ENCODE measurements at places on chromosomes 7 and 10.

- no peak for DNase-seq
Measured at GRCh38 chr7:41886262-41886900, 183.5 kb upstream of the INHBA start.

DNA sequence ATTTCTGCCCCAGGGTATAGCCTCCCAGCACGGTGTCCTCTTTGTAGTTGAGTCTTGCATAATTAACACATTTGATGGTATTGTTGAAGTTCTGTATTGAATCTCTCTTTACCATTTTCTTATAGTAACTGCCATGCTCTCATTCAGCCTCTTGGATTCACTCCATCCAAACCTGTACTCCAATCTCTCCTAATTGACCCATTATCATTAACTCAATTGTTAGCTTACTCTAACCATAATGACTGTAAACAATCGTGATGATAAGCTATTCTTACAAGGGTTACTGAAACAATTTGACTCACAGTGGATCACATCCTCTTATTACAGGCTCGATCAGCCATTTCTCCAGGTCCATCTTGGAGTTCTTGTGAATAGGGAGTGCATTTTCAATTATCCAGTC lies 191.9 kb upstream of the AGK start:
- peak; percentile 22 for DNase-seq

DNA sequence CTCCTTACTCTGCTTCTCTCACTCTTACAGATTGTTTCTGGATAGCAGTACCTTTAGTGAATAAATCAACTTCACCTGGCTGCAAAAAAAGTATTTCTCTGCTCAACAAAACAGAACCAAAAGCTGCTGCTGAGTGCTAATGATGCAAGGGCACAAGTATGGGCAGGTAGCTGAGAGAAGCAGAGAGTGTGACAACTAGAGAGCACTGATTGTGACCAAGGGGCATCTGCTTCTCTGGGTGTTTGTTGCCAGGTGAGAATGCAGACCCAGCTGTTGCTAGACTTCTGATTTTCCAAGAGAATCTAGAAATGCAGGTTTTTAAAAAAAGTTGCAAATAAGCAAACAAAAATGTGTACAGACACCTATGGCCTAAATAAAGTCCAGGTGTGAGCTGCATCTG lies 25.3 kb upstream of the PPIF start:
- peak; percentile 13 for DNase-seq

DNA sequence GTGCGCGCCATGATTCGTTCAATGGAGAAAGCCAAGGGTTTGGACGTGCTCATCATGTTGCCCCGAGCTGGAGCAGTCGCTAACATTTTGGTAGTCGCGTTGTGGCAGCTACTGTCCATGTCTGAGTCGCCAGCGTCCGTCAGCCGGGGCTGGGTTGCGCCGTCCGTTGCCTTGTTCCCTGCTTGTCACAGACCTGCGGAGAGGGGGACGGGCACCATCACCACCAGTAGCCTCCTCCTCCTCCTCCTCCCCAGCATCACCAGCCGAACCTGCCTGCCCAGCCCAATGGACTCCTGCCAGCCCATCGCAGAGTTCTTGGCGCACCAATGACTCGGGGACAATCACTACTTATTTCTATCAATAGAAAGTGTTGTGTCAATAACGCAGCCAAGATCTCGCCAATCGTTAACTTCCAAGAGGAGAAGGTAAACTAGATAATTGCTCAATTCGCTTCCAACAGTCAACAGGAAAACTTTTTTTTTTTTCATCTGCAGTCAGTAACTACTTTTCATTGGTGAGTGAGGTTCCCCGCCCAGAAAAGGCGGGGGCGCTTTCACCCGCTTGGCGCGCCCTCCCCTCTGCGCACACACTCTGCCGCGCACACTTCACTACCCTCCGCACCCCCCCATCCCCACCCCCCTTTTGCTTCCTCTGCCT lies at the start of gene FEZF1:
TSS of gene FEZF1 (minus strand) at position 432 of the 657 bp plus-strand sequence. CDS start at position 119, 313 bp downstream.
- DNase-seq, result peak; percentile 67

DNA sequence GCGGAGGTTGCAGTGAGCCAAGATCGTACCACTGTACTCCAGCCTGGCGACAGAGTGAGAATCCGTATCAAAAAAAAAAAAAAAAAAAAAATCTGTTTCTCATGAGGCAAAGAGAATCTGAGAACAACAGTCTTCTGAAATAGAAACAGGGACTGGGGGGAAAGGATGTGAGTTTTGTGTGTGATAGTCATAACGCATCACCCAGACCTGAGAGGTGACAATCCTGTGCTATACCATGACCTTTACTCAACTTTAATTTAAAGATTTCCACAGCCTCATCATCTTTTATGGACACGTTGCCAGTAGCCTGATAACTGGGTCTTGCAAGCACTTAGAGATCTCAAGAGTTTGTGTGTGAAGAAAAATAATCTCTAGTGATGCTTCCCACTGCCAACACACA lies 2.3 kb downstream of the ATXN7L1 start:
- no peak for DNase-seq

GRCh38 chr10:80324086-80324485 lies 32.5 kb downstream of the DYDC1 start:
- DNase-seq, result no peak

DNA sequence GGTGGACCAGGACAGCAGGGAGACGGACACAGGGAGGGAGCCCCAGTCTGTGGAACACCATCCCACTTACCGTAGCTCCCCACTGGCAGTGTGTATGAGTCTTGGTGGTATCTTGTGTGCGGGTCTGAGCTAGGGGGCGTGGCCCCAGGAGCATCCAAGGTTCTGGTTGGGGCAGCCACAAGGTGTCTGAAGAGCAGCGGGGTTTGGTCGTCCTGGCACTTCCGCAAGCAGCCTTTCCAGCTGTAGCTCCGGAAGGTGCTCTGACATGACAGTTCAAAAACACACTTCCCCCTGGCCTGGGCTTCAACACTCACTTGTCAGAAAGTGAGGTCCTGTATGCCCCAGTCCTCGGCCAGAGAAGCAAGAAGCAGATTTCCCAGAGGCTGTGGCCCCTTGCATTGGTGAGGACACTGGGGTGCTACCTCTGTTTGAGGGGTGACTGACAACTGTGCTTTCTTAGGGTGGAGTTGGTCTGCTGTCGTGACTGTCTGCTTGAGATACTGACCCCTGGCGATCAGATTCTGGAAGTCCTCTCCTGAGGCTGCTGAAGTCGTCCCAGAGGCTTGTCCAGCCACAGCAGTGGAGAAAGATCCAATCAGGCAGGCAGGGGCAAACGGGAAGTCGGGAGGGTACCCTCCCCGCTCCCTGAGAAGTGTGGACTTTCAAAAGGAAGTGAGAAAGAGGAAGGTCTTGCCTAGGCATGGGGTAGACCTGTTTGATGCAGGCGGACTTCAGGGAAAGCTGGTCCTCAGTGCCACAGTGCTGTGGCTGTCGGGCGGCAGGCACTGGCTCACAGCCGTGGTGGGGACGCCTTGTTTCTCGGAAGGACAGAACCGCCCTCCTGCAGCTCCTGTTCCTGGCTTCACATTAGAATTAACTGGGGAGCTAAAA lies 51.4 kb upstream of the PFKFB3 start:
- no peak for DNase-seq

DNA sequence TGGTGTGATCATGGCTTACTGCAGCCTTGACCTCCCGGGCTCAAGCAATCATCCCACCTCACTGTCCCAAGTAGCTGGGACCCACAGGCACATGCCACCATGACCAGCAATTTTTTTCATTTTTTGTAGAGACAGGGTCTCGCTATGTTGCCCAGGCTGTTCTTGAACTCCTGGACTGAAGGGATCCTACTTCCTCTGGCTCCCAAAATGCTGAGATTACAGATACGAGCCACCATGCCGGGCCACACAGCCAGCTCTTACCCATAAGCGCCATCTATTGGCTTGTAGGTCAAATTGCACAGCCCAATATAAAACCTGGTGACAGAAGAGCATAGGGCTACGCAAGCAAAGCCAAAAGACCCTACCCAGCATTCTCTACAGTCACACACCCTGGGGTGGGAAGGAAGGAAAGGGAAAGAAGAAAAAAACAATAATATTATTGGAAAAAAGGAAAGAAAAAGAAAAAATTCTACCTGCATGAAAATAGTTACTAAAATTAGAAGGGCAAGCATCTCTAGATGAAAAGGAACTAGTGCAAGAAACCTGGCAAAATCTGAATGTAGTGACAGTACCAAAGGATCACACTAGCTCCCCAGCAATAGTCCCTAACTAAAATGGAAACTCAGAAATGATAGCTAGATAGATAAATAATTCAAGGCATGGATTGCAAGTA lies 29.4 kb upstream of the AMPH start:
- peak; percentile 54 for DNase-seq

DNA sequence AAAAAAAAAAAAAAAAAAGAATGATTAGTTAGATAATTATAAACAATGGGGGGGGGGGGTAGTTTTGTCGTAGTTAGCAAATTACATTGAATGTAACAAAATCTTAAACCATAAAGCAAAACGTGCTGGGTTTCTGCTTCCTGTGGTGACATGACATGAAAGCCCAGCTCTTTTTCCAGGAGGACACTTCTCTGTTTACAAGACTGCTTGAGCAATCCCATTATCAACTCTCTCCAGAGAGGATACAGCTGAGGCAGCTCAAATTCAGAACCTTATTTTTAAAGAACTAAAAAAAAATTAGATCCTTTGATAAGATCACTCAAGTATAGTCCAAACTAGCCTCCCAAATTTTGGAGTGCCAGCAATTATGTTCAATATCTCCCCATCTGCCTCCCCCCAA lies 58.6 kb downstream of the ADRB1 start:
- DNase-seq, result no peak

DNA sequence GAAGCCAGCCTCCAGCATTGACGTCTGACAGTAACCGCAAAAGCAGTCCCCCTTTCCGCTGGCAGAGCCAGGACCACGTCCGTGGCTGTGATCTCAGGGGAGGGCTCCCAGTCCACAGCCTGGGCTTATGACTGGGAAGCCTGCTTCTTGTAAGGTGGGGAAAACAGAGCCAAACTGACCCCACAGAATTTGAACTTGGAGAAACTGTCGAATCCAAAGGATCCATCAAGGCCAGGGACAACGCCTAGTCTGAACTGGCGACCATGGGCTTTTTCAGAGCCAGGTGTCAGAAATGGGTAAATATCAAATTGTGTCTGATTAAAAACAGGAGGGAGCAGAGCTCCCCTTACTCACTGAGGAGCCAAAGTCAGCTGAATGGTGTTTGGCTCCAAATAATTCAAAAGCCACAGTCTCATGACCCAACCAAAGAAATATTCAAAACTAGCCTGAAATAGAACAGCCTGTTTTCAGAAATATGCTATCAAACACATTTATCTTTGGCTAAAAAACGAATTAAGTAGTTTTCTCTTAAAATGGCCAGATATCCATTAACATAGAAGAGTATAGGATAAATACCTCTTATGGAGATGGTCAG lies 751.4 kb upstream of the GALNT17 start:
- no peak for DNase-seq

- DNase-seq, result no peak
Measured at GRCh38 chr7:151231080-151231479, 1.2 kb upstream of the CHPF2 start.

GRCh38 chr7:96400518-96400917 lies 78.6 kb upstream of the SLC25A13 start:
- DNase-seq, result no peak

- no peak for DNase-seq
Measured at GRCh38 chr10:7337431-7338171, 73.2 kb downstream of the SFMBT2 start.

DNA sequence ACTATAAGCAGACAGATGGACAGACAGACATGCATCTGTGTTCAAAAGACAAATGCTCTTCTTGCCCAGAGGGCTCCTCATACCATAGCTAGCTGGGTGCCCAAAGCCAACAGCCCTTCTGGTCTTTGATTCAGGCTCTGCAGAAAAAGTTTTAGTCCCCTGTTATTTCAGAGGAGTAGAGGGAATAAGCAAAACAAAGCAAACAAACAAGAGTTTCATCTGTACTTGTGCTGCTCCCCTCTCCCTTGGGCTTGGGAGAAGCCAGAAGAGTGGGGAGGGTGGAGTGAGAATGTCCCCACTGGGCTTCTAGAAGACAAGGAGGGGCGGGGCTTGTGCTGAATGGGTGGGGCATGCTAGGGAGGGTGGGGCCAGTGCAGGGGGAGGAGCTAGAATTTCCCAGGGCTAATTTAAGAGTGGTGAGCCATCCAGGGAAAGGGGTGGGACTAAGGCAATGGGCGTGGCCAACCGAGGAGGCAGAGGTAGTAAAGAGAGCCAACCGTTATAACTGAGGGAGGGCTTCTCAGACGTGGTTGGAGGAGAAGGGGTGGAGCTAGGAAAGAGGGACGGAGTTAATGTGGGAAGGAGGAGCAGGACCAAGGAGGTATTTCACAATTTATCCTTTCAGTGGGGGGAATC lies 101.2 kb upstream of the MGMT start:
- DNase-seq, result no peak

DNA sequence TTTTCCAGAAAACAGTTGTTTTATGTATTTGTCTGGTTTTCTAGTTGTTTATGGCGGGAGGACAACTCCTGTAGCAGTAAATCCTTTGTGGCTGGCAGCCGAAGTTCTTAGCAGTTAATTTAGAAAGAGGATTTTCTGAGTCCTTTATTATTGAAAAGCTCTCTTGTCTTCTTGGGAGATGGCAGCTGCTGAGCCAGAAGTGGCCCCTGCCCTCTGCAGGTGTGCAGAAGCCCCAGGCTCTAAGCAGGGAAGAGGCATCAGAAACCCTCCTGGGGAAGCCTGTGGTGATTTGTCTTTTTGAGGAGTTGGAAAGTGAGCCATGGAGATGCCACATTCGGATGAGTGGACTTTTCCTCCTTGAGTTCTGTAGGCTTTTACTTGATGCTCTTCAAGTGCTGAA lies 106.3 kb downstream of the GLRX3 start:
- no peak for DNase-seq

DNA sequence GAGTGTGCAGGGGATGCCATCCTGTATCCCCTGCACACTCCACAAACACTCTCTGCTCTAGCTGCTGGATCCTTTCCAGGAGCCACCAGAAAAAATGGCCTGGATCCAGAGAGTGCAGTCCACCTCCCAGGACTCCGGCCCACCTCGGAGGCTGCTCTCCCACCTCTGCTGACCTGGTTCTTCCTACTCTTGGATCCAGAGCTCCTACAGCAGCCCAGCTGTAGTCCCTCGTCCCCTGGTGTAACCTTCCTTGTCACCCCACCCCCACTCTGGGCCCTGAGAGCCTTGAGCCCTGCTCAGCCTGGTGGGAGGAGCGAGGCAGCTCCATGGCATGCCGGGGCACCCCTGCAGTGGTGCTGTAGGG lies 54.4 kb downstream of the GOLGA7B start:
- DNase-seq, result peak; percentile 66

Measured in NCI-H345 (cell line).